Small intestine (tissue), 16 donors: ENCODE measurements at places on chromosomes 11 and 22. TPM values are rescaled to one million over a fixed set of nuclear protein-coding genes. Genes with fewer than 3 reads are reported as not detected.

The ACTN3 gene
- 0.19 TPM for polyA plus RNA-seq

The KCNQ1OT1 gene
- polyA plus RNA-seq, result 0.22 TPM

The DSCAML1 gene
- under 0.01 TPM for polyA plus RNA-seq

The RFPL1 gene
- not detected for polyA plus RNA-seq

The KCNJ11 gene
- polyA plus RNA-seq, result not detected

The OVOL1 gene
- polyA plus RNA-seq, result 41.3 TPM
